ENCODE measurements at places on chromosomes 11 and 22.

- no peak for DNase-seq
Observed at GRCh38 chr22:23075525-23076216, 5.4 kb downstream of the GNAZ start.

DNA sequence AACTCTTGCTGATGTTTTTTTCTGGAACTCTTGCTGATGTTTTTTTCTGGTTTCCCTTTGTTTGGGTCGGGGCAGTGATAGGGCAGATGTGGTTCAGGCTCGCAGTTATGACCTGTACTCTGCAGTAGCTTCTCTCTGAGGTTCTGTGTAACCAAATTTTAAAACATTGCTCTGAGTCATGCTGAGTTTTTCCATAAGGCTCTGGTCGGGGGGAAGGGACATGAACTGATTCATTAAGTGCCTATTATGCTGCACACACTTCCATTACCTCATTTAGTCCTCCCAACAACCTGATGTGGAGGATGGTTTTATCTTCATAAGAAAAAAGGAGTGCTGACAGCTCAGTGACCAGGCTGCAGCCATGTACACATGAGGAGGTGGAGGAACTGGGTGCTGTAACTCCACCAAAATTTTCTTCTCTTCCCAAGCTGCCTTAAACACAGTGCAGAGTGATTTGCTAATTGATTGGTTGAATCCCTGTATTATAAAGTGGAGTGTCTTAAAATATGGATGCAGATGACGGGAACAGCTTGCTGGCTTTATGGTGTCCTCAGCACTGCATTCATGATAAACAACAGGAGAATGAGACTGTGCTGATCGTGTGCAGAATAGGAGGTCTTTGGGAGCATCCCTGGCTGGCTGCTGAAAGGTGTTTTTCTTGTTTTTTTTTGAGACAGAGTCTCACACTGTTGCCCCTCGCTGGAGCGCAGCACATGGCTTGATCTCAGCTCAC lies 19.1 kb downstream of the TNRC6B start:
- DNase-seq = no peak

- no peak for DNase-seq
Observed at GRCh38 chr11:68008381-68009337, 1.5 kb upstream of the ALDH3B1 start.

- no peak for DNase-seq
Observed at GRCh38 chr11:7538466-7539454, 25.0 kb downstream of the PPFIBP2 start.

- DNase-seq = no peak
Observed at GRCh38 chr22:21761086-21761485, 25.5 kb upstream of the YPEL1 start.

DNA sequence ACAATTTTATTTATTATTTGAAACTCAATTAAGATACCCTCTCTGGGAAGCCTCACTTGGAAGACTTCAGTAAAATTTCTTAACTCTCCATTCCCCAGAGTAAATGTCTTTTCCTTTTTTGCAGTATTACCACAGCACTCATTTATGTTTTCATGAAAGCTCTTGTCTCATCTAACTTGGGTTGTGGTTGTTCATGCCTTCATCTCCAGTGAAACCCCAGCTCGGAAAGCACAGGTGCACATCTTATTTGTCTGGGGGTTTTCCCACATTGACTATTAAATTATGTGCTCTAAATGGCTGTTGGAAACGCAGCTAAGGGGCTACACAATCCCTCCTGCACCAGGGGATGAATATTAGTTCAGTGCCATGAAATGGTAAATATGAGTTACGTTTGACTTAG lies 954.2 kb upstream of the RAG2 start:
- no peak for DNase-seq

- DNase-seq = no peak
Observed at GRCh38 chr22:48424661-48425060, 1403.0 kb downstream of the BRD1 start.

GRCh38 chr22:20922141-20922751 lies 5.0 kb downstream of the CRKL start:
- no peak for DNase-seq

GRCh38 chr11:106121570-106122320 lies 44.3 kb downstream of the AASDHPPT start:
- no peak for DNase-seq

DNA sequence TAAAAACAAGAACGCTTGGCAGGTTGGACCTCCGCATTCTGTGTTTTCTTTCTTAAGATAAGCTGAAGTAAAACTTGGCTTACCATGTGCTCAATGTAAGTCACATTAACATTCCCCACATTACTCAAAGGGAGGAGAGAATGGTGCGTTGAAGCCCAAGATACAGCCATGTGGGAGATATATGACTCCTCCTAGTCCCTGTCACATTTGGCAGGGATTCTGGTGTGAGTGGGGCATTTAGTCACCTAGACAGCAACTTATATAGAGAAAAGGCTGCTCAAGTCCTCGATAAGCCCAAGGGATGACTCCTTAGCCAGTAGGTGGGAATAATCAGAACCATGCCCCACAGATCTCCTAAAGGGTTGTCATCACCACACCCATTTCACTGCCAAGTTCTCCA lies 4.6 kb downstream of the PRSS23 start:
- no peak for DNase-seq

GRCh38 chr11:72470386-72470785 lies 36.1 kb upstream of the CLPB start:
- no peak for DNase-seq

GRCh38 chr22:49548356-49549202 lies 279.1 kb downstream of the BRD1 start:
- no peak for DNase-seq

GRCh38 chr11:65416341-65416824 lies 6.2 kb upstream of the NEAT1 start:
- peak; percentile 85 for DNase-seq

- DNase-seq = no peak
Observed at GRCh38 chr11:7606496-7606895, 66.8 kb downstream of the CYB5R2 start.

GRCh38 chr22:20101638-20102037 lies 14.3 kb upstream of the RANBP1 start:
- no peak for DNase-seq

- DNase-seq = peak; percentile 66
Observed at GRCh38 chr11:75384438-75385080, 14.8 kb upstream of the RPS3 start.

- DNase-seq = no peak
Observed at GRCh38 chr11:84243629-84244263, 957.6 kb upstream of the CCDC90B start.

- no peak for DNase-seq
Observed at GRCh38 chr11:127678631-127679030, 678.1 kb upstream of the KIRREL3 start.

DNA sequence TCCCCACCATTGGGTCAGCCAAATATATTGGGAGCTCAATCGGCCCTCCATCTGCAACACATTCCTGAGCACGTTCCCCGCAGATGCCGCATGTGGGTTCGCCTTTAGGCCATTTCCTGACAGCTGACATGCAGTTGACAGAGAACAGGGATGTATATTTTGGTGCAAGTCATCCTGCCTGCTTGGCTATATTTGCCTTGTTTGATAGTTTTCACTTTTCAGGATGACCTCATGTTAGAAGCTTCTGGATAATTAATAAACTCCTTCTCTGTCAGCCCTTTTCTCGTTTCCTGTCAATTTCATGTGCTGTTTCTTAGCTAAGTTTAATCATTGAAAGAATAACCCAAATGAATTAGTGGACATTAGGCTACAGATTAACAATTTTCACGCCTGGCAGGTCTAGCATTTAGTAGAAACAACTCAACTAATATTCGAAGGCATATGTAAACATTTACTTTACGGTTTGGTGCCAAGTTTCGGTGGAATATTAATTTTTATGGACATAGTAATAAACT lies 105.8 kb upstream of the SLC5A12 start:
- no peak for DNase-seq

DNA sequence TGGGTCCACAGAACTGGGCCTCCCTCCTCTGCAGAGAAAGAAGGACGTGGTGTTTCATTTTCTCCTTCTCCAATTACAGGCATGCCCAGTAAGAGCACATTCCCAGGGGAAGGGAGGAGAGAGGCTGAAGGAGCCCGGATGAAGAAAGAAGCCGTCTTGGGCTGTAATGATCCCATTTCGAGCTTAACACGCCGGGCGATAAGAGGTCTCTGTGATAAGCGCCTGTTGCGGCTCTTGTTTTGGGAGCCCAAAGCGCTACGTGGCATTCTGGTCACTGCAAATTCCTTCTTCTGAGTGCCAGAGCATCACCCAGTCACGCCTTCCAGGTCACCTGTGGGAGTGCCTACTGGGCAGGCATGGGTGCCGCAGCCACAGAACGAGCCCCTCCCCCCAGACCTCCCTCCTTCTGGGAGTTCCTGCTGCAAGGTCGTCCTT lies 57.5 kb downstream of the ANO1 start:
- no peak for DNase-seq

GRCh38 chr11:94675239-94675638 lies 92.9 kb upstream of the AMOTL1 start:
- no peak for DNase-seq

GRCh38 chr22:42785706-42786499 lies 65.2 kb upstream of the A4GALT start:
- no peak for DNase-seq

DNA sequence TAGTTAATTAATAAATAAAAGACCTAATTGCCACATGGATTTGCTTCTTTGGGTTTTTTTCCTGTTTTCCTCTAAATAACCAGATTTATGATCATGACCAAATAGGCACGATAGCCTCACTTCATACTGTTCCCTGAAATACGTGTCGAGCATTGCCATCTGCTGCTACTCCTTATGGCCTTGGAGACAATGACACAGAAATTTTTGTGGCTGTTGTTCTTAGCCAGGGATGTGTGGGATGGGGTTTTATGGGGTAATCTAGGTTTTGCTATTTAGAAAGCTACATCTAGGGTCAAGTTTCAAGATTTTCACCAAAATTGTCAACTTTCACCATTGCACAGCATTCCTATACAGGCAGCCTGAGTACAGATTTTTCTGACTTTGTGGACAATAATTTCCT lies 145.2 kb downstream of the DBX1 start:
- no peak for DNase-seq

GRCh38 chr11:17259519-17259918 lies 17.0 kb upstream of the NUCB2 start:
- no peak for DNase-seq

GRCh38 chr11:83744620-83745192 lies 458.5 kb upstream of the CCDC90B start:
- no peak for DNase-seq

- DNase-seq = no peak
Observed at GRCh38 chr11:58999291-58999680, 60.0 kb downstream of the GLYATL1 start.

- no peak for DNase-seq
Observed at GRCh38 chr11:128472128-128473089, 114.9 kb downstream of the ETS1 start.

DNA sequence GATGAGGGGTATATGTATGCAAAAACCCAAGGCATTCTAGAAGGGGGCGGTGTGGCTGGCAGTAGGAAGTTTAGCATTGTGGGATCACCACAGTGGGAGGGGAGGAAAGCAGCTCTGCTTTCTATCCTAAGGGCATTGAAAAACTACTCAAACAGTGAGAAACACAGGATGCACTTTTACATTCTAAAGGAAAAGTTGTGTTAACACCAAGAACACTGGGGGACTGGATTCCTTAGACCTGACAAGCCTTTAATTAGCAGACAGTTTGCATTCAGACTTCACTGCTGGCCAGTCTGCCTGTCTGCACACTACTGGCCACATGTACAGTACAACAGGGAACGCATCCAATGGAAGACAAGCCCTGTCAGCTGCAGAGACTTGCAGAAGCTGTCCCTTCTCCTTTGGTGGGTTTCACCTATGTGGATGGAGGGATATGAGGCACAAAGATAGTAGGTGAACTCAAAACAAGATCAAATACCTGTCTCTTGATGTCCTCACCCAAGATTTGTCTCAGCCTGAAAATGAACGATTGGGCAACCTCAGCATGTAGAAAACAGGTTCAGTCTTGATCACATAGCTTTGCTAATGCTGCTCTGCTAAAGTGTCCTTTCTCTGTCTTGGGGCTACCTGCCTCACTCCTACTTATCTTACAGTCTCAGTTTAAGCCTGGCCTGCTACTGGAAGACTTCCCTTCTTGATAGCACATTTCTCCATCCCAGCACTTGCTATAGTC lies 64.8 kb downstream of the TENM4 start:
- no peak for DNase-seq

DNA sequence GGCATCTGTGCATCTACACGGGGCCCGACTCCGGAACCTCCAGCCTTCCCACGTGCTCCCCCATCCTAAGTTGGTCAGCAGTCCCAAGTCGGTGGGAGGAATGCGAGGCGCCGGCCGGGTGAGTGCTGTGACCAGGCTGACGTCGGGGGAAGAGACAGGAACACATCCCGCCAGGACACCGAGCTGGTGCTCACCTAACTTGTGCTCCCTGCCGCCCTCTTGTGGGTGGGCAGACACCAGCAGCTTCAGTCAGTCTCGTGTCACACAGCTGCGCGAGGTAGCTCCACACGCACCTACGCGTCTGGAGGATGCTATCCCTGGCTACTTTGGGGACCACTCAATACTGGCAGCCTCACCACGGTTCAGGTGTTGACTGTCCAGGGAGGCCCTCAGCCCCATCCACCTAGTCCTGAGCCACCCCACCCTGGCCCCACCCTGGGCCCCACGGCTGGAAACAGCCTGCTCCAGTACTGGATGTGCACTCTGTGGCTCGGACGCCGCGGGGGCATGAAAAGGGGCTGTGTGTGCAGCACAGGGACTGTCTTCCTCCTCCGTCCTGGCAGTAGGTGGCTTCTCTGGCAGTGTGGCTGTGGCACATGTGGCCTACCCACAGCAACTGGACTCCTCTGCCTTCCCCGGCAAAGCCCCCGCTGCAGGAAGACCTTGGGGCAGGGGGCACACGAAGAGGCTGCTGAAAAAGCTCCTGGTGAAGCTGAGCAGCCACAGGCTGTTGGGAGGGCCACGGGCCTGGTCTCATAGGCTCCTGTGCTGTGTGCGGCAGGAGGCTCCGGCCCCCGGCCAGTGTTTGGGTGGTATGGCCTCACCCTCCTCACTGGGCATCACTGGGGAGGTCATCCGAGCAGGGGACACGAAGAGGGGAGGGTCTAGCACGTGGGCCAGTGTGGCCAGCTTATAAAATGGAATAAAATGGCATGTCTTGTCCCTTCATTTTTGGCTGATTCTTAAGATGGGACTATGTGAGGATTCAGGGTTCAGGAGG lies 11.2 kb upstream of the BID start:
- DNase-seq = peak; percentile 59

DNA sequence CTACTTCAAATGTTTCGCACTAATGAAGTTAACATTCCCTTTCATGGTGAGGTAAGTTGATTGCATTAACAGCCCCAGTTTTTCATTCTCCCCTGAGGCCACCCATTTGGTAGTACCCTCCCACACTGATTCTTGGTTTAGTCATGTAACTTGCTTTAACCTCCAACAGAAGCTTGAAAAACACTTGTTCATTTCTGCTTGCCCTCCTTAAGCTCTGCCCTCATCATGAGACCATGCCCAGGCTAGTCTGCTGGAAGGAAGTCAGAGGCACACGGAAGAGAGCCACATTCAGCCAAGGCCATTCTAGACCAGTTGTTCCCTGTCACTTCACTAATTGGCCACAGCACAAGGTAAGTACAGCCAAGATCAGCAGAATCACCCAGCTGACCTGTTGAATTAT lies 50.7 kb upstream of the CD44 start:
- no peak for DNase-seq
